ENCODE measurements at places on chromosomes 6 and 20. TPM values are rescaled to one million over a fixed set of nuclear protein-coding genes. Genes with fewer than 3 reads are reported as not detected.

Gene RBBP8NL
- 0.13 TPM for total RNA-seq

Gene RSPO3
- total RNA-seq, result 8.9 TPM

Gene HDGFL1
- total RNA-seq, result not detected

Gene TFAP2D
- total RNA-seq, result not detected

Gene CD40
- total RNA-seq, result 25.2 TPM

Gene PACRG
- total RNA-seq, result 7.4 TPM

GRCh38 chr6:6277413-6277812, 43.0 kb downstream of the F13A1 start:
- no peaks in the 10 kb centered on the region for H3K36me3 ChIP-seq
- H3K4me1 ChIP-seq, result no peaks in the 10 kb centered on the region
- H3K27me3 ChIP-seq, result no peaks in the 10 kb centered on the region

DNA sequence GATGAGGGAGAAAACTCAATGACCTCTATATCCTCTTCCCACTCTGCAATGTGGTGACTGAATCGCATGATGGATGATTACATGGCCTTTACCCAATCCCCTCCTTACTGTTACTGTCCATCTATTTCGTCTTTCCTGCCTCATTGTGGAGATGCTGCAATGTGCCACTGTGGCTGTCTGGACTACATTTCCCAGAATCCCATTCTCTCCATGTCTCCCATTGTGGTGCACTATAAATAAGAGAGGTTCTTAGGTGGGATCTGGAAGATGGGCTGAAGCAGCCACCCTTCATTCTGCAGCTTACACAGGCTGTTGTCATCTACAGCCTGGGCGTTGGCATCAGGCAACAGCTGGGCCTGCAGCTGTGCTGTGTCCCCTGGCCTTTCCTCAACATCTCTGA, 233.6 kb downstream of the PRKN start:
- no peak overlapping the region for H3K4me3 ChIP-seq
- DNase-seq, result no peak
- H3K27ac ChIP-seq, result no peak overlapping the region
- H3K36me3 ChIP-seq, result no peaks in the 10 kb centered on the region

- no peaks in the 10 kb centered on the region for H3K27me3 ChIP-seq
- no peaks in the 10 kb centered on the region for H3K4me1 ChIP-seq
- no peak for DNase-seq
- no peak overlapping the region for H3K27ac ChIP-seq
- H3K4me3 ChIP-seq, result no peak overlapping the region
- no peaks in the 10 kb centered on the region for H3K36me3 ChIP-seq
Observed at GRCh38 chr6:92667843-92668242, 751.5 kb downstream of the EPHA7 start.

DNA sequence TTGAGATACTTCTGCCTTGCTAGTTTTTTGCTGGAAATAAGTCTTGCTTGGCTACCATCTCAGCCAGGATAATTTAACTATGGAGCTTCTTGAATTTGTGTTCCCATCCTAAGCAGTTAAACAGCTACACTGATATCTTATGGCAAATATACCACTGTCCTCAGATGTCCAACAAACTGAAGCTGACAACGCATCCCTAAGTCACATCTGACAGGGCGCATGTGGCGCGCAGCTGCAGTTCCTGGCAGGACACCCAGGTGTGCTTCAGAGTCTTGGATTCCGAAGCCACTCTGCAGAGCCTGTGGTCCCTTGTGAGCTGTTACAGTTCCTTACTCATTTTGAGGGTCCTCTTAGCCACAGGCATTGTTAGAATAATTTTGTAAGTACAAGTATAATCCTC, 127.9 kb downstream of the WDR27 start:
- H3K27me3 ChIP-seq, result no peaks in the 10 kb centered on the region
- no peaks in the 10 kb centered on the region for H3K36me3 ChIP-seq
- no peak for DNase-seq
- no peak overlapping the region for H3K27ac ChIP-seq
- H3K4me3 ChIP-seq, result no peak overlapping the region

- H3K4me1 ChIP-seq, result no peaks in the 10 kb centered on the region
- peaks cover 19% of the 10 kb centered on the region for H3K27me3 ChIP-seq
- H3K27ac ChIP-seq, result no peak overlapping the region
- H3K4me3 ChIP-seq, result no peak overlapping the region
- peak; percentile 37 for DNase-seq
- no peaks in the 10 kb centered on the region for H3K36me3 ChIP-seq
Observed at GRCh38 chr6:28489366-28490204, 26.0 kb downstream of the GPX6 start.

- no peaks in the 10 kb centered on the region for H3K36me3 ChIP-seq
- H3K4me1 ChIP-seq, result no peaks in the 10 kb centered on the region
- H3K27me3 ChIP-seq, result no peaks in the 10 kb centered on the region
- H3K27ac ChIP-seq, result no peak overlapping the region
Observed at GRCh38 chr20:61328911-61329558, 77.0 kb downstream of the CDH4 start.

DNA sequence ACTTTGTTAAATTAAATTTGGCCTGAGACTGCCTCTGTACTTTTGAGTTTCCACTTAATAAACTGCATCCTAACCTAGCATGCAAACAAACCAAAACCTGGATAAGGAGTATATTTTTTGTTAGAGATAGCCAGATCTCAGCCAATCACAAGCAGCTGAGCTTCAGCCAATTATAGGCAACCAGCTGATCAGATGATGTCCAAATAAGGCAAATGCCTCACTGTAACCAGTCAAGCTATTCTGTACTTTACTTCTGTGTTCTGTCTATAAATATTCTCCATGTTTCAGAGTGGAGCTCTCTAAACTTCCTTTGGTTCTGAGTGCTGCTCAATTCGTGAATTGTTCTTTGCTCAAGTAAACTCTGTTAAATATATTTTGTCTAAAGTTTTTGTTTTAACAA, 194.6 kb upstream of the RGS17 start:
- DNase-seq, result no peak
- H3K36me3 ChIP-seq, result no peaks in the 10 kb centered on the region
- H3K4me3 ChIP-seq, result no peak overlapping the region
- no peak overlapping the region for H3K27ac ChIP-seq
- H3K27me3 ChIP-seq, result no peaks in the 10 kb centered on the region

GRCh38 chr6:28634411-28634760, 108.7 kb downstream of the GPX5 start:
- H3K4me3 ChIP-seq, result peak overlapping the region; percentile 36
- peak; percentile 17 for DNase-seq
- H3K4me1 ChIP-seq, result no peaks in the 10 kb centered on the region

DNA sequence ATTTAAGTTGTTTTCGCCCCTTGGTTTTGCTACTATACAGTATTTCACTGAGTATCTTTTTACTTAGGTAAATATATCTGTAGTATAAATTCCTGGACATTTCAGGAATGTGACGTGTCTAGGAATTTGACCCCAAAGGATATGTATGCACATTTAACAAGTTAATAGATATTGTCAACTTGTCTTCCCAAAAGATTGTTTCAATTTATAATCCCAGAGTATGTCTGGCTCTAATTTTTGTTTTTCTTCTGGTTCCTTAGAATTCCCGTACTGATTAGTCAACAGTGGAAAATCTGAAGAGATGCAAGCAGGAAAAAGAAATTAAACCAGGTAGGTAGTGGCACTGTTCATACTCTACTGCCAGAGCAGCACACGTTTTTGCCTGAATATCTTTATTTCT, 7.2 kb downstream of the PKIG start:
- H3K27me3 ChIP-seq, result no peaks in the 10 kb centered on the region
- H3K4me1 ChIP-seq, result no peaks in the 10 kb centered on the region
- no peak for DNase-seq
- no peak overlapping the region for H3K27ac ChIP-seq

- no peak for DNase-seq
- H3K27me3 ChIP-seq, result no peaks in the 10 kb centered on the region
- H3K4me3 ChIP-seq, result no peak overlapping the region
- no peaks in the 10 kb centered on the region for H3K36me3 ChIP-seq
- H3K4me1 ChIP-seq, result no peaks in the 10 kb centered on the region
- no peak overlapping the region for H3K27ac ChIP-seq
Observed at GRCh38 chr6:38144365-38144945, 324.9 kb downstream of the ZFAND3 start.

DNA sequence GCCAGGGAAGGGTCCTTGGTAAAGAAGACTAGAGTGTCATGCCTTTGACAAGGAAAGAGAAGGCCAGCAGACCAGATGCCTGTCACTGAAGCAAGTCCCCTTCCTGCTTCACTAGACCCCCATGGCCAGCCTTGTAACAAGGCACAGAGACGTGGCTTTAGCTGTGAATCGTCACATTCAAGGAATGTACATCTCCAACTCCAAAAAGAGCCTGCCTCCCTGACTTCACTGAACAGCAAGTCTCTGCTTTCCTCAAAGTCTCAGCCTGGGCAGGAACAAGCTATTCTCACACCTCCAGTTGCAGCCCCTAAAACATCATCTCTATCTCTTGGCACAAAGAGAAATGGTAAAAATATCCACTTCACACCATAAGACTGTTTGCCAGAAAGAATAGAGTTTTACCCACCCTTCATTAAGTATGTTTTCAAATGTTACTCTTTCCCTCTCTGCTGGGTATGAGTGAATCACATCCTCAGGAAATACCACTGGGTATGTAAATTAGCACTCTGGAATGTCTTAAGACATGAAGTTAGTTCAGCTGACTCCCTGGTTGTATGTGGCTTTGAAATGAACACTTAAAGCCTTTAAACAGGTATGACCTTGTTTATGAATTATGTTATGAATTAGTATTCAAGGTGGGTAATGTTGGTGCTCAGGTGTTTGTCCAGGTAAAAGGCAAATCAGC, 46.4 kb upstream of the NT5E start:
- H3K4me3 ChIP-seq, result no peak overlapping the region
- peak overlapping the region; percentile 59 for H3K27ac ChIP-seq
- H3K36me3 ChIP-seq, result no peaks in the 10 kb centered on the region
- H3K27me3 ChIP-seq, result no peaks in the 10 kb centered on the region
- H3K4me1 ChIP-seq, result peaks cover 23% of the 10 kb centered on the region

DNA sequence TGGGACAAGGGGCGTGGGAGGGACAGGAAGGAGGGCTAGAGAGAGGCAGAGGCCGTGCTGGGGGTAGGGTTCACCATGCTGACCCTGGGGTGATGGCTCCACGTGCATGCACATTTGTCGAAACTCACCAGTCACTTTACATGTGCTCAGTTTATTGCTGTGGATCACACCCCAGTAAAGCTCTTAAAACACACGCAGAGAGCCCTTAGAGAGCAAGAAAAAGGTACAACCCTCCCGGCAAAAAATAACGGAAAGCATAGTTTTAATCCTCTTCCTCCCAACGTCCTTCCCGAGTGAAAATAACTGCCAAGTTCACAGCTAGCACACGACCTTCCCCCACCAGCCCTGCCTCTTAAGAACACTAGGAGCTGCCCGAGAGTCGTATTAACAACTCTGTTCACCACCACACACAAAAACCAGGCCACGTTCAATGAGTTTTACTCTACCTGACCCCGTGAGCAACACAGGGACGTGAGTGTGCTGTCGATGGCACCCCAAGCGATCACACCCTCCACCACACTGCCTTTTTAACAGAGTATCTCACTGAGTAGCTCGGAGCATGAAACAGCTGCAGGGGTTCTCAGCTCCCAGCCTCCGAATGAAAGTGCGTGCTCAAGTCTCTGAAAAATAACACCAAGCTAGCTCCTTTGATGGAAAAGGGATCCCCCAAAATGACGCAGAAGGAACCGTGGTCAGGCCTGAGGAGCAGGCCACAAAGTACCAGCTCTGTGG, 39.7 kb downstream of the TAF4 start:
- H3K4me3 ChIP-seq, result no peak overlapping the region
- H3K4me1 ChIP-seq, result peaks cover 34% of the 10 kb centered on the region
- H3K36me3 ChIP-seq, result no peaks in the 10 kb centered on the region

- no peak overlapping the region for H3K4me3 ChIP-seq
- H3K4me1 ChIP-seq, result no peaks in the 10 kb centered on the region
- H3K27me3 ChIP-seq, result no peaks in the 10 kb centered on the region
Observed at GRCh38 chr6:73664701-73665100, 10.9 kb upstream of the SLC17A5 start.

GRCh38 chr20:2249935-2250334, 45.9 kb upstream of the TGM3 start:
- H3K4me3 ChIP-seq, result no peak overlapping the region
- no peaks in the 10 kb centered on the region for H3K27me3 ChIP-seq
- H3K4me1 ChIP-seq, result no peaks in the 10 kb centered on the region
- no peaks in the 10 kb centered on the region for H3K36me3 ChIP-seq
- no peak overlapping the region for H3K27ac ChIP-seq

DNA sequence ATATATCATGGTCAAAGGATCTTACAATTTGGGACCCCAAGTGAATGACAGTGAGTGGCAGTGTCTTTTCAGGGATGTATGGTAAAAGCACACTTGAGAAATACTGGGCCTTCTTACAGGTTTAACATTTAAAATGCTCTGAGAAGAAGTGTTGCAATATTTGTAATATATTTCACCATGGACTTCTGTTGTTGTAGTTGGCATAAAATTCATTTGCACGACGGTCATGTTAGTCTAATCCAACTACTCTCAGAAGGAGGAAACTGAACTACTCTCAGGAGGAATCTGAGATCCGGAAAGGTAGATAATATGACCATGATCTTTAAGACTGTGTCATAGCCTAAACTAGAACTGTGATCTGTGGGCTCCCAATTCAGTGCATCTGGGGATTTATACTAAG, 700.1 kb downstream of the HDGFL1 start:
- H3K4me3 ChIP-seq, result no peak overlapping the region
- H3K36me3 ChIP-seq, result no peaks in the 10 kb centered on the region
- no peaks in the 10 kb centered on the region for H3K4me1 ChIP-seq
- no peak for DNase-seq

All from kidney (tissue), 22 donors.